OCI-LY7 (cell line): ENCODE measurements at places on chromosomes 7 and 10.
A peak's percentile ranks its signal among the peaks of the same experiment; 100 is the strongest.

DNA sequence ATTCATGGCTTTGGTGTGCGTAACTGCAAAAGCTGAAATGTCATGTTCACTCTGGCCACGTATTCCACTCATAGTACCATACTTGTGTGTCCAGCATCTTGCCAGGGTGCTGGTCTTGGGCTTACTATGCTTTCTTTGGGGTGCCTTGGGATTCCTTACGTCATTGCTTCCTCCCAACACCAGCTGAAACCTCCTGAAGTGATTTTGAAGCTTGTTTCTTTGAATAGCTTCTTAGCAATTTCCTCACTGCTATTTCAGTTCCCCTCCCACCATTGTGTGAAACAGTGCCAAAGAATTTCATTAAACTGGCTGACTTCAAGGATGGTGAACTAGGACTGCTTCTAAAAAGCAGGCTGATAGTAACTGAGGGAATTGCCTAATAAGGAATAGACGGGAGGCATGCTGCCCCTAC, 36.9 kb downstream of the ENTPD1 start:
- no peak for DNase-seq

- no peak for DNase-seq
Measured at GRCh38 chr7:30224511-30225062, 59.8 kb upstream of the ZNRF2 start.

DNA sequence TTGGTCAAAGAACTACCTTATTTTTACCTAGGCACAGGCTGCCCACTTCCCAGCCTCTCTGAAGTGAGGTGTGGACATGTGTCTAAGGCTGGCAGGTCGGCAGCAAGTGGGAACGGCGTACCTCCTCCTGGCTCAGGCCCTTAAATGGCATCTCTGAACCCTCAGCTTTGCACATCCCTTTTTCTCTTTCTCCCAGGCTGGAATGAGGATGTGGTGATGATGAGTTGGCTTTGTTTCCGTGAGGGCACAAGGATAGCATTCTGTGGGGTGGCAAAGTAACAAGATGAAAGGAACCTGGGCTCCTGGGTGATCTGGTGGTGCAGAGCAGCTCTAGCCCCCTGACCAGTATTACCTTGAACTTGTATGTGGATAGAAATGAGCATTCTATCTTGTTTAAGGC, 196.8 kb downstream of the REEP3 start:
- no peak for DNase-seq

- no peak for DNase-seq
Measured at GRCh38 chr10:132455441-132455971, 58.5 kb downstream of the PWWP2B start.

- no peak for DNase-seq
Measured at GRCh38 chr10:132508581-132509443, 28.8 kb upstream of the INPP5A start.

DNA sequence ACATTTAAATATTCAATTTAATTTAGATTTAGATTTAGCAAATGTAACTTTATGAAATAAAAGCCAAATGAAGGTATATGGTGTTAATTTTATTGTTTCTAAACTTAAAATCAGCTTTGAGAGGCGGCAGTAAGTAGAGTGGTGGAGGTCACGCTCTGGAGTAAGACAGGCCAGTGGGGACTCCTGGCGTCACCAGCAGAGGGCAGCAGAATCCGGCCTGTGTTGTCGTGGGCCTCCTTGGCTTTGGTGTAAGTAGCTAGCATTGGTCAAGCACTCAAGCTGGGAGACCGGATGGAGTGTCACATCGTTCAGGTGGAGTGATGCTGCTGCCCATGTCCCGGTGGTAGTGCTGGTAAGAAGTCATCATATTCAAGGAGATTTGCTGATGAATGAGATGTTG, 98.7 kb upstream of the DNAJB6 start:
- no peak for DNase-seq

GRCh38 chr7:144812379-144813283, 23.2 kb downstream of the TPK1 start:
- DNase-seq = peak; percentile 68

DNA sequence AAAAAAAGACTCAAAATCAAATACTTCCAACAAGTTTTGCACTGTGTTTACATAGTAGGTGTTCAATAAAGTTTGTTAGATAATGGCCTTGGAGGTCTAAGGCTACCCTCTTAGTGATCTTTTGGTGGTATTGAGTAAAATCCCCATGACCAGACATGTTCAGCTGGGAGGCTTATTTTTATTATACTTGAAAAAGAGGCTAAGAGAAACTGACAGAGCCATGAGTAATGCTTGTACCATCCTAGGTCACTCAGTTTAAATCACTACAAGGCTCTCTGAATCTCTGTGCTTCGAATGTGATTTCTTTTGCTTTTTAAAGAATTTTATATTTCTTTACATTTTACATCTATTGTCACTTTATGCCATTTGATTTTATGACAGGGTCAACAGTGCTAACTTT, 90.5 kb downstream of the TWIST1 start:
- DNase-seq = no peak

DNA sequence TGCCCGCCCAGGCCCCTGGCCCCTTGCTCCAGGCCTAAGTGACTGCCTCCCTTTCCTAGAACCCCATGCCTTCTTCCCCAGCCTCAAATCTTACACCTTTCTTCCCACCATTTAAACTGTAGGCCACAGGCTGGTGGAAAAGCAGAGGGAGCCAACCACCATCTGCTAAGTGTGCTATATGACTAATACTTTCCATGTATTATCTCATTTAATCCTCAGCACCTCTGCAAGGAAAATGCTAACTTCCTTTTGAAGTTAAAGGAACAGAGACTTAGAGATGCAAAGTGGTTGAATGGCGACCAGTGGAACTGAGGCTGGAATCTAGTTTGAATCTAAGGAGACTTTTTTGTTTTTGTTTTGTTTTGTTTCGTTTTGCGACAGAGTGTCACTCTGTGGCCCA, 17.8 kb upstream of the MTPAP start:
- no peak for DNase-seq

DNA sequence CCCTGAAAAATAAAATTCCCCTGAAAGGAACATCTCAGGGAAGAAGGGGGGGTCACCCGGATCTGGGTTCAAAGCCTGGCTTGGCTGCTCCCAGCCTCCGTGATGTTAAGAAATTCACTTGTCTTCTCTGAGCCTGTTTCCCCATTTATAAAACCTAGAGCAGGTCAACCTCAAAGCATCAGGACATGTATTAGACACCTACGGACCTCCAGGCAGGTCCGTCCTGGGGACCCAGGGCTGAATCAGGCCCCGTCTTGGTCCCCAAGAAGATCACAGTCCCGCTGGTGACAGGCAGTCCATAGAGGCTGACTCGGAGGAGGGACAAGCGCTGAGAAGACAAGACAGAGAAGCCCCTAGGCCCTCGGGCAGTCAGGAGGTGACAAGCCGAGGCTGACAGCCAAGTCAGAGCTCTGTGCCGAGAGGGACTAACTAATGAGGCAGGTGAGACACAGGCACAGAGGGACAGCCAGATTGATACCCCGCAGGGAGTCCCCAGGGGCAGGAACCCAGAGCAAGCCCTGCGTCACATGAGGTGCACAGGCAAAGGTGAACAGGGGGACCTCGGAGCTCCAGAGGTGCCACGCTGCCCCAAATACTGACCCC, 2.9 kb downstream of the MYL10 start:
- DNase-seq = no peak

DNA sequence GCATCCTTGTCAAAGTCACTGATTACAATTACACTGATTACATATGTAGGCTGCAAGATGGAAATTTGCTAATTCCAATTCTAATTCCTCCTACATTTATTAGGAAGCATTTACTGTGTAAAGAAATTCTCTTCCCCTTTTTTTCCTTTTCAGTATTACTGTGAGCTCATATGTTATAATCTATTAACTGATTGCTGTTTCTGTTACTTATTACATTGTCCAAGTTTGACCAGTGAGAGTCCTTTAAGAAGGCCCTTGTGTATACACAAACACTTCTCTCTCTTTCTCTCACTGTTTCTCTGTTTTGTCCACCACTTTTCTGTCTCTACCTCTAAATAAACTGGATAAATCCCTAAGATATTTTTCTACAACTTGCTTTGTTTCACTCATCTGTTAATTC, 31.5 kb downstream of the PHF14 start:
- no peak for DNase-seq
